ENCODE measurements at places on chromosomes 1 and 21.
A peak's percentile ranks its signal among the peaks of the same experiment; 100 is the strongest.

DNA sequence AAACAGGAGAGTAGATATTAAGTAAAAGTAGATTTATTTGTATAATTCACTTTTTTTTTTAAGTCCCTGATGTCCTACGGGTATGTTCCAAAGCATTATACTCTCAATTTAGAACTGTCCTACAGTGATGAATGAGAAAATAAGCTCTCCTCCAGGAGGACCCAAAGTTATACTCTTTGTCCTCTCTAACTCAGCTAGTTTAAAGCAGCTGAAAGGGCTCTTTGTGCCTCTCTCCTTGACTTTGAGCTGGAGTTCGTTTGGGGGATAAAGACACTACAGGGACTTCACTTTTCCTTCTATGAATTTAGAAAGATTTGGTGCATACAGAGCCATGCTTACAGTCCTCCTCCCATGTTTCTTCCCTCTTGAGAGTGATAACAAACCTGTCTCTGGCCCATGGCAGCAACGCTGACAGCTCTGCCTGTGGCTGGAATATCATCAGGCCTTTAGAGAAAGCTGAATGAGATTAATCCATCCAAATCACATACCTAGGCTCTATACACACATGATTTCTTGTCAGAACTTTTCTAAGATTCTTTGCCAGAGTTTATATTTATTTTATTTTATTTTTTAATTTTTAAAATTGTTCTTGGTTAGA lies 134.3 kb downstream of the PIK3R3 start:
- DNase-seq: no peak

DNA sequence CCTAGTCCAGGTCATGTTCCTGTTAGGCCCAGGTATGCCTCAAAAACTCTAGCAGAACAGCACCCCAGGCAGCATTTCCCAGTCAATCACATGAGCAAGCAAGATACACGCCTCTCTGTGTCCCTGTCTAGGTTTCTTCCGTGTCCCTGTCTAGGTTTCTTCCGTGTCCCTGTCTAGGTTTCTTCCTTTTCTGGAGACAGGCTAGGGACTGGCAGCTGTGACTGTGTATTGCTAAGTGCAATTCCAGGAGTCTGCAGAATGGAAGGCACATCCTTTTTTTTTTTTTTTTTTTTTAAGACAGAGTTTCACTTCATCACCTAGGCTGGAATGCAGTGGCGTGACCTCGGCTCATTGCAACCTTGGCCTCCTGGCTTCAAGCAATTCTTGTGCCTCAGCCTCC lies 77.6 kb downstream of the SETD4 start:
- no peak for DNase-seq

- DNase-seq: peak; percentile 75
Observed at GRCh38 chr1:229579059-229579673, 20.7 kb upstream of the ABCB10 start.

DNA sequence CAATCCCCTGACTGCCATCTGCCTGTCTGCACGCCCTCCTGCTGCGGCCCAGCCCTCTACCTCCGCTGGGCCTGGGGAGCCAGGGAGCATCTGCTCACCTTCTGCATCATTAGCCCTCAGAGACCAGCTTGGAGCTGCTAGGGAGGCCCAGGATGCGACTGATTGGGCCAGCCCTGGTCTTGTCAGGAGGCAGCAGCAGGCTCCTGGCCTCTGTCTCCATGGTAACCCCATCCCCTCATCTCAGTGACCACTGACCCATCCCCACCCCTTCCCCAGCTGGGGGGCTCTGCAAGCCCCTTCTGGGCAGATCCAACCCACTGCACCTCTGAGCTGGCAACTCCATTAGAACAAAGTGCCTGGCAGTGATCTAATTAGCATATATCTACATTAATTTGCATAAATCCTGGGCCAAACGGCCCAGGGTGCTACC lies 37.7 kb downstream of the NKAIN1 start:
- no peak for DNase-seq

- DNase-seq: no peak
Observed at GRCh38 chr1:90220941-90221693, 226.2 kb downstream of the ZNF326 start.

DNA sequence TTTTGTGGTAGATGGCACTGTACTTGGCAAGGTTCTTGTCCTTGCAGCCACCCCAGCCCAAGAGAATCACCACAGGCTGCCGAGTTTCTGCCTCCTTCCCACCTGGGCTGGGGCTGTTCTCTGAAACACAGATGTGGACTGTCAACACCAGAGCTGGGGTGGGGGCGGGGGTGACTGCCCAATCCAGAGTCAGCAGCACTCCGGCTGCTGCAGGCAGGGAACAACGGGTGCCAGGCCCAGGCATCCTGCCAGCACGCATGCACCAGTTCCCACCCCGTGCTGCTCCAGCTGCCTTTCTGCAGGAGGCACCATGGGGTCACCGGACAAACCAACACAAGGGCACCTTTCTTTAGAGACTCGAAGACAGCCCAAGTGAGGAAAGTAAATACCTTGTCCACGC lies 14.1 kb downstream of the TMEM53 start:
- peak; percentile 90 for DNase-seq

DNA sequence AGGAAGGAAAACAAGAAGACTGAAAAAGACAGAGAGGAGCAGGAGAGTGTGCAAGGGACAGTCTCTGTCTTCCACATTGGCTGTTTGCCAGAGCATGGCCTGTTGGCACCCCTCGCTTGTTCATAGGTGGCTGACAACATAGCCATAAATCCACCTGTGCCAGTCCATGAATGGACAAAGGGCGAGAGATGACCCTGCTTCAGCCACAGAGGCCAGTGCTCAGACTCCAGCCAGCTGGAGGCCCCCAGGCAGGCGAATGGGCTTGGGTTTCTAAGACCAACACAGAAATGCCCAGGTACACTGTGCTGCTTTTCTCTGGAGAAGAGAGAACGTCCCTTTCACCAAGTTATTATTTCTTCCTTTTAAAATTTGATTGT lies 60.6 kb downstream of the RIPK4 start:
- no peak for DNase-seq

- DNase-seq: no peak
Observed at GRCh38 chr1:179353546-179353945, 12.2 kb upstream of the AXDND1 start.

GRCh38 chr1:66925558-66925910 lies 744 bp downstream of the MIER1 start:
- DNase-seq: no peak

- no peak for DNase-seq
Observed at GRCh38 chr1:43327549-43328292, 9.9 kb upstream of the MPL start.

DNA sequence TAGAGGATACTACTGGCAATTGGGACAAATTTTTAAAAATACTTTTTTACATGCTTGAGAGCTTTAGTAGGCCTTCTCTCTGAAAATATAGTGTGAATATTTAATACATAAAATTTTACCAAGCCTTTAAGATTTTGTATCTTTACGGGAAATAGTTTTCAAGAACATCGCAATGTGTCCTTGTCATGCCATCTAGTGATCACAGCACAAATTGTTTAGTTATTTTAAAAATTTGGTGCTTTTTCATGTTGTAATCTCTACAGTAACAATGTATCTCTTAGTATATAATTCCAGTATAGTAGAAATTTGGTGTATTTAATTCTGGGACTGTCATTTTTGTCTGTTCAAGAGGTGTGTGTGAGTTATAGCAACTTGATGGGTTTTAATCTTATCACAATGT lies 6.7 kb downstream of the CDC7 start:
- DNase-seq: no peak

- no peak for DNase-seq
Observed at GRCh38 chr21:43605320-43606215, 53.7 kb downstream of the HSF2BP start.

GRCh38 chr1:25549273-25550154 lies 6.1 kb downstream of the LDLRAP1 start:
- no peak for DNase-seq

GRCh38 chr1:95561346-95561745 lies 327.3 kb downstream of the RWDD3 start:
- DNase-seq: no peak
